LHCN-M2 (cell line): ENCODE measurements at places on chromosomes 7 and 10. TPM values are rescaled to one million over a fixed set of nuclear protein-coding genes. Genes with fewer than 3 reads are reported as not detected.

DNA sequence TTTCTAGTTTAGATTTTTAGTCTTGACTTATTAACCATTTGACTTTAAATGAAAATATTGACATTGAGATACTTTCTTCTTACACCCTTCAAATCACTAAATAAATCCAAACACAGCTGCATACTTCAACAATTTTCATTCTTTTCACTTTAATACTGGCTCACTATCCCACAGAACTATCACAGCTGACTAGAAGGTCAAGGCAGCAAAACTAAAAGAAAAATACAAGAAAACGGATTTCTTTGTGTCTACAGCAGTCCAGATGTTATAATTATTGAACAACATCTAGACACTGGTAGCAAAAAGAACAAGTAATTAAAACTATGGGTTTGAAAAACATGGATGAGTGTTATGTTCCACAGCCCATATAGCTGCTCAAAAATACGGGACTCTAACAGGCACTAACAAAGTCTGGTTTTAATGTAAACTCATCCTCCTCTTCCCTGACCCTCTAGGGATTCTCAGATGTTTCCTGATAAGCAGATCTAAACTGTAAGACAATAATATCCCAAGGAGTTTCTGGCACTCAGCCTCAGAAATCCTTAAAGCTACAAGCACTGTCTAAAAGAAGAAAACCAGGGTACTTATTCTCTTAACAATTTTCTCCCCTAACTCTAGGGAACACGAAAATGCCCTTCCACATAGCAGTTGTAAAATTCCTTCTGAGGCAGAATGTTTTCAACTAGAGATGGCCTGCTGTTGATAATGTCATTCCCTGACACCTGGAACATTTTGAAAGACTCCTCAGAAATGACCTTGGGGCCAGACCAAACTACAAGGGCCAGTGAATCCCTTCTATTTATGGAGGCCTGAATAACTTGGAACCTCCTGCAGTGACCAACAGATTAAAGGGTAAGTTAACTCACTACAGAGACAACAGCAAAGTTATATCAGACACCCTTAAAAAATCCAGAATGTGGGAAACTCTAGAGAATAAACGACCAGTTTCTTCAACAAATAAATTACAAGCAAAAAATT is 12.8 kb downstream of the DNMBP start:
- DNase-seq = peak; percentile 40

DNA sequence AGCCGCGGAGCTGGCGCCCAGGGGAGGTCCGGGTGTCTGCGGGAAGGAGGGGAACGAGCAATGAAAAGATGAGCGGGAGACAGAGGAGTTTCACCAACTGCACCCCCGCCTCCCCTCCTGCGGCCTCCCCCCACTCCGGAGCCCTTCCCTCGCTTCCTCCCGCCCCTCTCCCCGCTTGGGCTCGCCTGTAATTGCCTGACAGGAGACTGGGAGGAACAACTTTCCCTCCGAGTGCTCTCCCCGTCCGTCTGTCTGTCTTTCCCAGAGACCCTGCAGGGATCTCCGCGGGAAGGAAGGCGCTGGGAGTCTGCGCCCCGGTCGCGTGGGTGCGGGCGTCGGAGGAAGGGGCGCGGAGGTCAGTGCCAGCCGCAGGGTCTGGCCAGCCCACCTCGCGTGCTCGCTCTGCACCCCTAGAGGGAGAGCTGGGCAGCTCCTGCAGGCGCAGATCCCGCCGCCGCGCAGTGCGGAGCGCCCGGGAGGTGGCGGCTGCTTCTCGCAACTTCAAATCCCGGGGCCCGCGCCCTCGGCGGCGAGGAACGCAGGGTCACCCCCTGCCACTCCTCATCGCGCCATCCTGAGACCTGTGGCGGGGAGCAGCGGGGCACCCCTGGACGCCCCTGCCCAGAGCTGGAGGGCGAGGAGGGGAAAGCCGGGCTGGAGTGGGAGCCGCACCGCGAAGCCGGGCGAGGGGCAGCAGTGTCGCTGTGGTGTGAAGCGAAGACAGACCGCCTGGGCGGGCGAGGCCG is 511 bp upstream of the NRP1 start:
- peak; percentile 89 for DNase-seq

CDHR1 gene
- not detected in 2 replicates for total RNA-seq

DNA sequence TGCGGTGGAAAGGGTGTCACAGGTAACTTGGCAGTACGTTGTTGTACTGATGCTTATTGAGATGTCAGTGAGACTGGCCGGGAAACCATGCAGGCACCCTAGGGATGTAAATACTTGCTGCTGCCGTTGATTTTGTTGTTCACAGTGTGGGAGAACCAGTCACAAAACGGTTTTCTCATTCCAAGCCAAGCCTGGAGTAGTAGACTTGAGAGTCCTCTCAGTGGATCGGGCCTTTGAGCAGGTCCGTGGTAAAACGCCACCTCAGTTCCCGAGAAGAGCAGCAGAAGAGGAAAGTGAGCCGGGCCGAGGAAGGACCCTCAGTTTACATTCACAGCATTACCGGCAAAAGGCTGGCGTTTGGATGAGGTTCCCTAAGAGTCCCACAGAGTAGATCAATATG is 1.1 kb downstream of the JAKMIP3 start:
- DNase-seq = no peak

DNA sequence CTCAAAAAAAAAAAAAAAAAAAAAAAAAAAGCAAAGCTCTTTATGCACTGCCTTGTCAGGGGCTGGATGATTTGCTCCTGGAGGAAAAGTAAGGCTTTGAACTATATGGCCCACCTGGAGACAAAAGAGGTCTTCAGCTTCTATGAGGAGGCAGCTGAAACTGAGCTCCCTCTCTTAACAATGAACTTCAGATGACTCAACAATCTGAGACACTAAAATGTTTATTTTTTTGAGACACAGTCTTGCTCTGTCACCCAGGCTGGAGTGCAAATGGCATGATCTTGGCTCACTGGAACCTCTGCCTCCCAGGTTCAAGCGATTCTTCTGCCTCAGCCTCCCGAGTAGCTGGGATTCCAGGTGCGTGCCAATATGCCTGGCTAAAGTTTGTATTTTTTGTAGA is 36.7 kb downstream of the RAB19 start:
- no peak for DNase-seq

GRCh38 chr7:158257001-158257400 is 330.6 kb downstream of the PTPRN2 start:
- DNase-seq = no peak

STRA8 gene
- not detected in 2 replicates for total RNA-seq

DNA sequence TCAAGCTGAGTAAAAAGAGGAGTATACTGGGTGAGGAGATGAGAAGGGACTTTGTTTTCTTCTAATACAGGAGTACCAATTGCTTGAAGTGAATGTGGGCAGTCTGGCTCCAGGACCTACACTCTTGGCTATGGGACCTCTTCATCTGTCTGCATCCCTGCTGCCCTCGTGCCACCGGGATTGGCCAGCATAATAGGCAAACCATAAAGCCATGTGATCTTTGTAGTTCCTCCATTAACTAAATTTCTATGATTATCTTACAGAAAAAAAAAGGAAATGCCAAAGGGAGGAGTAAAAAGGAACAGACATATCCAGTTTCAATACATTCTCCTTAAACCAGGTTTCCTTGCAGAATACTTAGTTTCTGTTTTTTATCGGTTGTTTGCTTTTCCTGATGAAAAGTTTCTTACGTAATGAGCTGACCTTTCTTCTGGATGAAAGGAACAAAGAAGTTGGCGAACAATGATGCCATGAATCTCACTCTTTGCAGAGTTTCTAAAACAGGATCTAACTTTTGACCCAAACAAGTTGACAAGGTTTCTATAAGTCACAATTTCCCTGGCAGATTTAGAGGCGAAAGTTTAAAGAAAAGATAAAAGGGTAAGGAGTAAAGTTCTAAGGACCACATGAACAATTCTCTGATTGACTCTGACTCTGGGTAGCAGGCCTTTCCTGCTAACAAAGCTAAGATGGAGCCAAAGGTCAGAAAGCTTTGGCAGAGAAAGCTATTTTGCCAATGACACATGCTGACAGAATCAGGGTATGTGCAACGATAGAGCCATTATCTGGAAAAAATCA is 54.1 kb downstream of the LAMB1 start:
- peak; percentile 95 for DNase-seq
